ENCODE measurements at places on chromosomes 3 and 15.

GRCh38 chr3:69791106-69791505, 51.8 kb downstream of the MITF start:
- DNase-seq: no peak

DNA sequence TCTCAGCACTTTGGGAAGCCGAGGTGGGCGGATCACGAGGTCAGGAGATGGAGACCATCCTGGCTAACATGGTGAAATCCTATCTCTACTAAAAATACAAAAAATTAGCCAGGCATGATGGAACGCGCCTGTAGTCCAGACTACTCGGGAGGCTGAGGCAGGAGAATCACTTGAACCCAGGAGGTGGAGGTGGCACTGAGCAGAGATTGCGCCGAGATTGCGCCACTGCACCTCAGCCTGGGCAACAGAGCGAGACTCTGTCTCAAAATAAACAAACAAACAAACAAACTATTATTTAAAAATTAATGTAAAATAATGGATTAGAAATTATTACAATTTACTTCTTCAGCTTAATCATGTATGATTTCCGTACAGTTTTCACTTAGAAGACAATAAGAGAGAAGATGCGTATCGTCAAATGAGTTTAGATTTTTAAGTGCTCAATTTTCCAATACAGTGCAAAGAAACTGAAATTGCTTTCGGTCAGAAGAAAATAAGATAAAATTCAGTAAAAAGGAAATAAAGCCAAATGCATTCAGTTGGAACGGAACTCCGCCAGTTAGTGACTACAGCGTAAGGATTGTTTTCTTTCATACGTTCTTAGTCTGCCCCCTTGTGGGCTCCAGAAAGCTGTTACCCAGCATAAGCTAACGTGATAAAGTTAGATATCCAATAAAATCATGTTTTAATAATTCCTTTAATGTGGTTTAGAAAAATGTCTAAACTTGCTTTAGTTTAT, 24.8 kb downstream of the AADAC start:
- DNase-seq: peak; percentile 85

GRCh38 chr3:126107203-126107939, 23.4 kb upstream of the SLC41A3 start:
- DNase-seq: no peak

GRCh38 chr3:188446014-188446413, 292.1 kb downstream of the LPP start:
- no peak for DNase-seq

- DNase-seq: no peak
Observed at GRCh38 chr3:69944931-69945493, 54.5 kb upstream of the SAMMSON start.

- DNase-seq: no peak
Observed at GRCh38 chr3:51696954-51697353, 9.9 kb upstream of the GRM2 start.

DNA sequence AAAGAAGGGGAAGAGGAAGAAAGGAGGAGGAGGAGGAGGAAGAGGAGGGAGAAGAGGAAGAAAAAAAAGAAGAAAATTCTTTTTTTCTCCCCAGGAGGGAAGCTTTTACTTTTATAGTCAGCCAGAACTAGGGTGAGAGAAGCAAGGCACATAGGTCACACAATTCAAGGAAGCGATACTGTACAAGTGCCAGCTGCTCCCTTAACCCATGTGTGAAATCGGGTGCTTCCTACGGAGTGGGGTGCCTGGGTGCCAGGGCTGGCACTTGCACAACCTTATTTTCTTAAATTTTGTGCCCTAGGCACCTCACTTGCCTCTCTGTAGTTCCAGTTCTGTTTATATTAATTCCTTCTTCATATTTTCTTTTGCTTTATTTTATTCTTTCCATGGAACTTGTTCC, 150.4 kb downstream of the LIPC start:
- no peak for DNase-seq

DNA sequence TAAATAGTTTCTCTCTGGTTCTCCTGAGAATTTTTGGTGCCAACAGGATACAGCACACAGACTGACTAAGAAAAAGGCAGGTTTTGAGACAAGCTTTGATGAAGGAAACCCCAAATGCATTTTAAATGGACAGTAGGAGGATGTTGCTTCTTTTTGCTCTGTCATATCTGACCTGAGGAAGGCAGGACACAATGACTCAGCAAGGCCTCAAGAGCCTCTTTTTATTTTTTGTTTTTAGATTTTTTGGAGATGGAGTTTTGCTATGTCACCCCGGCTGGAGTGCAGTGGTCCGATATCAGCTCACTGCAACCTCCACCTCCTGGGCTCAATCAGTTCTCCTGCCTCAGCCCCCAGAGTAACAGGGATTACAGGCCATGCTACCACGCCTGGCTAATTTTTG, 16.9 kb upstream of the KNG1 start:
- no peak for DNase-seq

DNA sequence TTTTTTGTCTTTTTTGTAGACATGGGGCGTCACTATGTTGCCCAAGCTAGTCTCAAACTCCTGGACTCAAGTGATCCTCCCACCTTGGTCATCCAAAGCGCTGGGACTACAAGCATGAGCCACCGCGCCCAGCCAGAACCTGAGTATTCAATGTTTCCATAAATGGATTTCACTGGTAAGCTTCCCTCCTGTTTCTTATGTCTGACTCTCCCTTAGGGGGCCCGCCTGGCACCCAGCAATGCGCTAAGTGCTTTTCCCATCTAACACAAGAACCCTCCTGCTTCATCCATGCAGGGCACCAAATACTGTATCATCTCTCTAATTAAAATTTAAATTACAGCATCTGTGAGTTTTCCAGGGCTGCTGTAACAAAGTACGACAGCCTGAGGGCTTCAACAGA, 44.9 kb downstream of the KLF15 start:
- DNase-seq: no peak

DNA sequence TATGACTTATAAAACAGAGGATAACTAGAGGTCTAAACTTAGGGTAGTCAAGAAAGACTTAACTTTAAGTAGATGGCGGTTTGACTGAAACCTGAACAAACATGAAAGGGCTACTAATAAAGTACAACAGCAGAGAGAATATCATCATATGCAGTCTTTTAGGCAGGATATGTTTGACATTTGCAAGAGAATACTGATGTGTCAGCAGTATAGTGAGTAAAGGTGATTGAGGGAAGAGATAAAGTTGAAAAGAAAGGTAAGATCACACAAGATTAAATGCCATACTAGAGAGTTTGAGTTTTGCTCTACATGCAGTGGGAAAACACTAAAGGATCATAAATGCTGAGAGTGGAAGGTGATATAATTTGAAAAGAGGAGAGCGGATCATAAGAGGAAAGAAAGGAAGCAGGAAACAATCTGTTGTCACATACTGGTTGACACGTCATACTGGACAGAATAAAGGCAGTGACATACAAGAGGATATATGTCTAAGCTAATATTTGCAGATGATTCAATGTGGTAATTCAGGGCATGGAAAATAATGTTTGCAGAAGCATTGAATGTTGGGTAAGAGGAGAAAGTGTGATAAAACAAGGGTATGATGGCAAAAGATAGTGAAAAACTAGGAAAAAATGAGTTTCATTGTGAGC, 223.0 kb downstream of the EPHA6 start:
- DNase-seq: no peak

GRCh38 chr3:10099041-10099440, 9.0 kb downstream of the FANCD2OS start:
- DNase-seq: no peak

DNA sequence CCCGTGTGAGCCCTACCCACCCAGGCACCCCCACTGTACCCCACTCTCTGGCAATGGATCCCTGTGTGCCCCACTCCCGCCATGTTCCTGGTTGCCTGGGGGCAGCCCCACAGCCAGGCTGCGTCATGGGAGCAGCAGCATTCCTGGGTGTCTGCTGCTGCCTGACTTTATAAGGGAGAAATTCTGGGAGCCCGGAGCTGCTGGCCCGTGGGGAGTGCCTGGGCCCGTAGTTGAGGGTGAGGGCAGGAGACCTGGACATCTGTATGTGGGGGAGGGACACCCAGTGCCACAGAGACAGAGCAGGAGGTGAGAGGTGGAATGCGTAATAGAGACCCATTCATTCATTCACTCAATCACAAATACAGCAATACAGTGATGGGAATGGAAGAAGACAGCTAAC, 15.1 kb downstream of the CSPG4 start:
- DNase-seq: no peak

DNA sequence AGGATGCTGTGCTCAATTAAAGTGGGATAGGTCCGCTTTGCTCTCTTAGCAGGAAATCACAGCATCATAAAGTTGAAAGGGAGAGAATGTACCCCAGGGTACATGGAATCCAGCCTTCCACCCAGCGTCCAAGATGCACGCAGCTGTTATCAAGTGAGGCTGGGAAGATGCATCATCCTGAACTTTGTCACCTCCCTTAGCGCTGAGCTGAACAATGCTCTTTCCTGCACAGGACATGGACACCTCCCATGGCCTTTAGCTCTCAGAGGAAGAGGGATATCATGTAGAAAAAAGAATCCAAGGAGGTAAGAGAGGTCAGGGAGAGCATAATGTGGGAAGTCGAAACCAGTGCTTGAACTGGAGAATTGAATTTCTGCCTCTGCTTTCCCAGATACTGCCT, 192.8 kb downstream of the FEZF2 start:
- DNase-seq: no peak

Data from A172 (cell line).